CD4-positive, alpha-beta memory T cell (primary cell): ENCODE measurements at places on chromosomes 4 and X. TPM values are rescaled to one million over a fixed set of nuclear protein-coding genes. Genes with fewer than 3 reads are reported as not detected.

GRCh38 chrX:14936561-14936960 lies 63.3 kb downstream of the MOSPD2 start:
- no peaks in the 10 kb centered on the region for H3K36me3 ChIP-seq
- H3K27ac ChIP-seq, result no peak overlapping the region
- no peaks in the 10 kb centered on the region for H3K4me1 ChIP-seq
- no peak for DNase-seq
- no peaks in the 10 kb centered on the region for H3K27me3 ChIP-seq

GRCh38 chr4:79850626-79851025 lies 222.4 kb downstream of the ANTXR2 start:
- DNase-seq, result no peak
- no peaks in the 10 kb centered on the region for H3K27me3 ChIP-seq

DNA sequence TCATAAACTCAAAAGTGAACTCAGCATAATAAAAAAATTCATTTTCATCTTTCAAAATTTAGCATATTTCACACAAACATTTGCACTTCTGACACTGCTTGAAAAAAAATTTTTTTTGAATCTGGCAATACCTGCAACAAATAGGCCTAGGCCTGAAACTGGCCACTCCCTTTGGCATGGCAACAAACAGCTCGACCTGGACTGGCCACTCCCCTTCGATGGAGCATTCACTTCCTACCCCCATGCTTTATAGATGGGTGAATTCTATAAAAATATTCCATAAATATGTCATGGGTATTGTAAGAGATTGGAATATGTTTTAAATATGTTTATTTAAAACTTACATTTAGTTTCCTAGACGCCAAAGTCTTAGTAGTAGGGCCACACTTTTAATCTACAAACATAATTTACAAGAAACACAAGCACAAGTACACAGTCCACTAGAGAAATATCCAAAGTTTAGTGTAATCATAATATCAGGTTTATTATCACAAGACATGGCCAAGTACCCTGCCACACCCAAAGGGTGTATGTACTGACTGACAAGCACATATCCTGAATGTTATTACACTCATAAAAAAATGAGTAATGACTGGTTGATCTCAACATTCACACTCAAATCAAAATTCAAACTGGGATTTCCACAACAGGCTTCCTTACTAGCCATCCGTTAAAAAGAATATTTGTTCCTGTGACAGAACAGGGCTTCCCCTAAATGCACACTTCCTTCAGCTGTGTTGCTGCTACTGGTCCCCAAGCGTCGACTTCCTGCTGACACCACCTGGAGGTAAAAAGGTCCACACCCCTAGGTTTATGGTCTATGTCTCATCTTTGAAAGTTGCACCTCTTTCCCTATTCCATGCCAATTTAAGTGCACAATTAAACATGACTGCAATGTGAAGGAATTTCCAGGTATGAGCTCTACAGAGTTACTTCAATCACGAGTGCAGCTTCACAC lies 271.5 kb downstream of the NR3C2 start:
- H3K4me3 ChIP-seq, result no peak overlapping the region
- no peaks in the 10 kb centered on the region for H3K27me3 ChIP-seq
- H3K4me1 ChIP-seq, result peaks cover 12% of the 10 kb centered on the region
- H3K27ac ChIP-seq, result no peak overlapping the region
- no peak for DNase-seq

- H3K4me3 ChIP-seq, result no peak overlapping the region
- no peaks in the 10 kb centered on the region for H3K4me1 ChIP-seq
Observed at GRCh38 chr4:100428051-100428450, 89.8 kb downstream of the EMCN start.

The CDKL2 gene
- 0.39 TPM for total RNA-seq

The SPRY1 gene
- total RNA-seq, result 4.6 TPM

The MID1 gene
- total RNA-seq, result not detected
